AG09319 (cell line): ENCODE measurements at places on chromosomes 7 and 10.

DNA sequence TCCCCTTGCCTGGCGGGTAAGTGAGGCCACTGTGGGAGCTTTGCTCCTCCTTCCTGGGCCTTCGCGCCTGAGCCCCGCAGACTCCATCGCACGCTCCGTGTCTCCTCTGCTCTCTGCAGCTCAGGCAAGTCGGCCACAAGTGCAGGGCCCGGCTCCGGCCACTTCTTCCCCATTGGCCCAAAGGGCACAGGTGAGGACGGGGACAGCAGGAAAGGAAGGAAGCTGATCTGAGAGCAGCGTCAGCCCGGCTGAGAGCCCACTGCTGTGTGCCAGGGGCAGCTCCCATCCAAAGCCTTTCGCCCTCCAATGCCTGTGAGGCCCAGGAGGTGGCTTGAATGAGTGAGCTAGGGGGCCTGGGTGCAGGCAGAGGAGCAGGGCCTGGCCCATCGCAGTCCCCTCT, 33.7 kb upstream of the RHEB start:
- DNase-seq, result no peak

- no peak for DNase-seq
Observed at GRCh38 chr7:130641040-130641439, 27.5 kb downstream of the COPG2 start.

DNA sequence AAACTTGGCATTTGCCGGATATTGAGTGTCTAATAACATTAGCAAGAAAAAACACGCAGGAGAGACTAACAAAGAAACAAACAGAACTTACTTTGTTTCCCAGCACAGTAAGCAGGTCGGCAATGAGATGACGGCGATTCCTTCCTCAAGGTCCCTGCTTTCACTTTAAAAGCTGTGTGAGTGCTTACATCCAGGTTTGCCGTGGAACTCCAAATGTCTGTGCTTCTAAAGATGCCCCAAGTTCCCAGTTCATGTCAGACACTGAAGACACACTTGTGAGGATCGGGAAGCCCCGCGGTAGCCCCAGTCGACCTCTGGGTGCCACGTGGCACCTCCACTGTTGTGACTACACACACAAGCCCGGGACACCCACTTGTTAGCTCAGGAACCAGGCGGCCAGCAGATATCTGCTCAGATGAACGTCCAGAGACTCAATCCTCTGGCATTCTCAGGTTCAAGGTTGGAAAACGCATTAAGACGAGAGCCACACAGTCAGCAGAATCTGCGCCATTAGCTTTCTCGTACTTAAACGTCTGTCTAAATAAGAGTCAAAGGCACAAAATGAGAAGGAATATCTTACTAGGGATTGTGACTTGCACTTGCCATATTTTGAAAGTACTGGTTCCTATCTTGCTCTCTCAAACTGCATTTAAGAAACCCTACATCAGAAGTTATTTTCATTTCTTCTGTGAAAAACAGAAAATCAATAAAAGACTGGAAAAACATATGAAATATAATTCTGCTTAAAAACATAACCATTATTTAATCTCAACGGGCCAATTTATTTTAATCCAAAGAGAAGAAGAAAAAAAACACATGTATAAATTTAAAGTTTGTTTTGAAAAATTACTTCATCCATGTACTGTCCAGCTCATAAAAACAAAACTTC, 207.6 kb upstream of the KLF14 start:
- DNase-seq, result no peak

GRCh38 chr10:129969184-129969910, 5.3 kb upstream of the EBF3 start:
- no peak for DNase-seq

DNA sequence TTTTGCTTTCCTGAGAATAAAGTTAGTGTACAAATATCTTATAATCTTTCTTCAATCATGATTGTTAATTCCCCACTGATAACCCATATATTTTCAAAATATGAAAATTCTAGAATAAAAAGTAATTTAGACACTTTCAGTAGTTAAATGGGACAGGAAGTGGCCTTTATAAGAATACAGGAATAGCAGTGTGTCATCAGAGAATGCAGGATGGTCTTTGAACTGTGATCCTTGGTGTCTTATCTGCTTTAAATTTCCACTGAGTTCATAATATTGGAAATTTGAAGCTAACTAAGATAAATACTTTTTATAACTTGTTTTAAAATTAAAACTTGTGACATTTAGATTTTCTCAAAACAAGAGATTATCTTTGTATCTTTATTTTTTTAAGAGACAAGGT, 75.4 kb downstream of the CREM start:
- no peak for DNase-seq

GRCh38 chr10:26491934-26492333, 53.8 kb downstream of the APBB1IP start:
- DNase-seq, result no peak

DNA sequence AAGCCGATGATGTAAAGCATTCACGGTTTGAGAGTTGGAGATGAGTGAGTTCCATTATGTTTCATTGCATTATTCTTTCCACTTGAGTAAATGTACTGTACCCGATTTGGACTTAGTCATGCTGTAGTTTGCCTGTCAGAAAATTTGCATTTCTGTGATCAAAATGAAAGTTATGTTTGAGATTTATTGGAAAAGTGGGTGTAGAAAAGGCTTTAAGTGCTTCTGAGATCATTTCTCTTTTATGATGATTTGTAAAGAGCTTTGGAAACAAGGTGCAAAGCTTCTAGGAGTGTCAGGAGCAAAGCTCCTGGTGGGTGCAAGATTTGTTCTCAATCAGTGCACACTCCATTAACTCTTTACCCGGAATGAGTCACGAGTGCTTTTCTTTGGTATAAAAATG, 204.1 kb upstream of the POM121L12 start:
- DNase-seq, result no peak

- no peak for DNase-seq
Observed at GRCh38 chr10:106957823-106958588, 206.5 kb downstream of the SORCS1 start.

DNA sequence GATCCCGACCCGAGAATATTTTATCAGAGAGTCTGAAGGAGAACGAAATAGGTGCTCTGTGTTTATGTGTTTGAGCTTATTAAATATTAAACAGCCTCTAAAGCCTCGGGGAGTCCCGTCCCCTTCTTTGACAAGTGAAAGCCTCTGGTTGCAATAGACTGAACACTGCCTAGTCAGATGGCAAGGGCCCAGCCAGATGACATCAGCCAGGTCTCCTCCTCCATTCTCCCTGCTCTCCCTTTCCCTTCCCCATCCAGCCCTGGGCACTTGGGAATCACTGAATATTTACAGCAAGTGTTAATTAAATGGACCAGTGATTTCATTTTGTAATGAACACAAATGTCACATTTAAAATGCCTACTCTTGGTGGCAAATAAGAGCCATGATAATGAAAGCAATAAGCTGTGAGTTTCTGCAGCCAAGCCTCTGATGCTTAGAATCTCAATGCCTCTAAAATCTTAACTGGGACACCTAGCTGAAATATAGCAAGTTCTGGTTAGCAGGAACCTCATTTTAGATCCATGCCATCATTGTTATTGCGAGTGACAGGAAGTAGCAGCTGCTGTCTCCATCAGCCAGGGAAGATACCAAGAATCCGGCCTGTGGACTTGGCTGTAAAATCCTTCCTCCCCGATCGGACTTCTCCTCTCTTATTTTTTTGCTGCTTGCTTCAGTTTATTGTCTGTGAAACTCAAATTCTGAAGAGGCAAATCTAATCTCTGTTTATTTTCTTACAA, 202.1 kb downstream of the PRPF18 start:
- no peak for DNase-seq

GRCh38 chr10:69234447-69234846, 14.3 kb downstream of the HKDC1 start:
- no peak for DNase-seq
